ENCODE measurements at places on chromosomes 2 and 18. TPM values are rescaled to one million over a fixed set of nuclear protein-coding genes. Genes with fewer than 3 reads are reported as not detected.

DNA sequence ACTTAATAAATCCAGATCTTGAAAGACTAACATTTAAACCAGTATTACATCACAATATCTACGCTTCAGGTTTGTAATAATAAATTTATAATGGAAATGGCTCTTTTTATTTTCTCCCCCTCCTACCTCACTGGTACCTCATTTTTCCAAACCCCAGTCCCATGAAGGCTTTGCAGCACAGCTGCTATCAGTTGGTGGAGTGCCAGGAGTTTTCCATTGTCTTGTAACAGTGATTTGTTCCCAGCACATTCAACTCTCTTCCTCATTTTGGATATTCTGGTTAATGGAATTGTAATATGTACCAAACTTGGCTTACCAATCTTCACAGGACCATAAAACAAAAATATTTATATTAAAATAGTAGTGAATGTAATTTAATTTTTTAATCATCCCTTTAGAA lies 91.2 kb downstream of the VRK2 start:
- DNase-seq = no peak

DNA sequence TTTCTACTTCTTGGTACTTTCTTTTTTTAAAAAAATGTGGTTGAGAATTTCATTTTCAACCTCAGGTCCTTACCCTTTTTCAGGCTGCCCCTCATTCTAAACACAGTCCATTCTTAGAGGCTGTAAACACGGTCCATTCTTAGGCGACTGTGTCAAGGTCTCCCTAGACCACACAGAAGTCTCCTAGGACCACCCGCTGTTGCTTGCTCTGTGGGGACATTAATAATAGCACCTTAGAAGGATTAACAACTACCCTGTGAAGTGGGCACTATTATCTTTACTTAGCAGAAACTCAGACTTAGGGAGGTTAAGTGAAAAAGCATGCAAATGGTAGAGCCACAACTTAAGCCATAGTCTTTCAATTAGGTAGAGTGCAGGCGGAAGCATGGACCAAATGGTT lies 91.7 kb downstream of the RBMS1 start:
- DNase-seq = no peak

DNA sequence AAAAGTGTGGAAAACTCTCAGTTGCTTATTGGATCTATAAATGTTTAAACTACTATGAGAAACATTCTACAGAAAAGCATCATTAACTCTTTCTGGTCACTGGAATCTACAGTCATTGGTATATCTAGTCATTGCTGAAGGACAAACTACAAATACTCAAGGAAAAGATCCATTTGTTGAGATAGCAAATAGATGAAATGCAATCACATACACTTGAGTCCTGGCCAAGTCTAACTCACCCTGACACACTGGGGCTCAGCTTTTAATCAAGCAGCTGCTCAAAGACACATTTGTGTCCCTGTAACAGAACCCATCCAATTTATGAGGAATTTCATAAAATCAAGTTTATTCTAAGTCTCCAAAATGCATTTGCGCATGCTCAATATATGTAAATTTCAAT lies 68.7 kb downstream of the CDH2 start:
- no peak for DNase-seq

DNA sequence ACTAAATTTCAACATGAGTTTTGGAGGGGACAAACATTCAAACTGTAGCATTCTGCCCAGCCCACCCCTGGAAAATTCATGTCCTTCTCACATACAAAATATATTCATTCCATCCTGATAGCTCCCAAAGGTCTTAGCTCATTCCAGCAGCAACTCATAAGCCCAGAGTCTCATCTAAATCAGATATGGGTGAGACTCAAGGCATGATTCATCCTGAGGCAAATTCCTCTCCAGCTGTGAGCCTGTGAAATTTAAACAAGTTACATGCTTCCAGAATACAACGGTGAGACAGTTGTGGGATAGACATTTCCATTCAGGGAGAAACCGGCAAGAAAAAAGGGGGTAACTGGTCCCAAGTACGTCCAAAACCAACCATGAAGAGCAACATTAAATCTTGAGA lies 43.5 kb upstream of the FAHD2A start:
- DNase-seq = no peak

GRCh38 chr18:65175681-65176080 lies 575.1 kb upstream of the CDH7 start:
- no peak for DNase-seq

DNA sequence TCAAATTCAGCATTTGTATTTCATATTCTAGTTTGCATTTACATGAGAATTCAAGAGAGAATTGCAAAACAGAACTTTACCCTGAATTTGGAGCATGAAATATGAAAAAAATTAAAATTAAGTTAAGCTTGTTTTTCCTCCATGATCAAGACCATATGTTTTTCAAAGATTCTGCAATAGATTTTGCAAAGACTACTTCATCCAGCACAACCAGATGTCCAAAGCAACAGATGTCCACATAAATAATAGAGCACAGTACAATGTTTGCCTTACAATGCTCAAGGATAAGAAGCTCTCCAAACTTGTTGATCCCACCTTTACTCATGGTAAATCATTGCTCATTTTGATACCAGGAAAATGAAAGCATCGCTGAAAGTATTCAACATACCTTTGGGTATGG lies 25.6 kb downstream of the FAP start:
- no peak for DNase-seq

DNA sequence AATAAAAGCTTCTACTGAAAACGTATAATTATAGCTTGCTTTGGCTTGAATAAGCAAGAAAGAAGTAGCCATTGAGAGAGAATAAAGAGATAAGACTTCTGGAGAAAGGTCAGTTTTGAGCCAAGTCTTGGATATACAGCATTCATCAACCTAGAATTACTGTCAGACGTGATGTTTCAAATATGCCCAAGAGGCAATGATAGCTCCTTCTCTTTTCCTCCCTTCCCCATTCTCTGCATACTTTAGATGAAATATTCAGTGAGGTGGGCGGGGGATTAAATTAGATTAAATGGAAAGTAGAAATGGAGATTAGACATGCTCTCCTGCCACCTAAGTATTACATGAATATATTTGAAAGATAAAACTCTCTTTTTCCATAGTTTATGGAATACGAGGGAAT lies 8.7 kb downstream of the ANTXR1 start:
- no peak for DNase-seq

The ALK gene
- total RNA-seq = not detected

The DLGAP1 gene
- total RNA-seq = not detected

The ACYP2 gene
- total RNA-seq = 9.6 TPM

The COL6A3 gene
- 0.10 TPM for total RNA-seq

The LYG1 gene
- 1.6 TPM for total RNA-seq

The KIF1A gene
- 0.81 TPM for total RNA-seq
